ENCODE measurements at places on chromosomes 12 and 14.

DNA sequence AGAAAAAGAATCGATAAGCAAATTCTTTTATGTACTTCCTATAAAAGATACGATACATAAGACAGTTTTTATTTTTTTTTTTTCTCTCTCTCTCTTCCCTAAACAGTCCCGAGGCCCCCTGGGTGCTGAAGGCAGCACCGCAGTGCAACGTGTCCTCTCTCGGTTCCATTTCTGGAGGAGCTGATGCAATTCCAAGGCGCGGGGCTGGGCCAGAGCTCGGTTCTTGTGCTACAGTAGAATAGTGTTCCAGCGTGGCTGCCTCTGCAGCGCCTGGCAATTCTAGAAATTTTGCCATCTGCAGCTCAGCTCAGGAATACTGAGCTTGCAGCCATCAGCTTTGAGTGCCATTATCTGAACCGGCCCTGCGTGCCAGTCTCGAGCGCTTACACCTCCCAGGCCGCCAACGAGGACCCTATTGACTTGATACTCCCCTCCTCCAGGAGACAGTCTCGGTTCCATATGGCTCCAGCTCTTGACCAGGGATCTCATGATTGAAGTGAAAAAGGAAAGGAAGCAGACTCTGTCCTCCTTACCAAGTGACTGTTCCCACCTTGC, 630 bp downstream of the ALDH1L2 start:
- peak; percentile 24 for DNase-seq

GRCh38 chr12:64457032-64457431, 5.1 kb downstream of the TBK1 start:
- no peak for DNase-seq

DNA sequence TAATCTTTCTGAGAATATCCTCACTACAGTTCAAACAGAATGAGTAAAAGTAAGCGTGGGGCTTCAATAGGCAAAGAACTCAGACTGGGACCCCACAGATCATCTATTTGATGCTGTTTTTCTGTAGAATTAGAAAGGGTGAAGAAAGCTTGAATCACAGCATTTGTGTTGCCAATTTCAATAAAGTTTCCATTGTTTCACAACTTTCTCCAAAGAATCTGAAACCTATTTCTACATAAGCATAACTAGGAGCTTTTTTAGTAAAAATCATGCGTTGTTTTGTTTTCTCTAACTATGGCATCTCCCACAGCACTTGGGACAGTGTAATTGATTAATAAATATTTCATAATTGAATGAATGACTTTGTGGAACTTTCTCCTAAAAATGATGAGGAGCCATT, 16.7 kb upstream of the NEDD1 start:
- no peak for DNase-seq

- no peak for DNase-seq
Observed at GRCh38 chr12:110677206-110677911, 11.6 kb downstream of the HVCN1 start.
